IPS DF 6.9 (cell line): ENCODE measurements at places on chromosomes 7 and 10.

DNA sequence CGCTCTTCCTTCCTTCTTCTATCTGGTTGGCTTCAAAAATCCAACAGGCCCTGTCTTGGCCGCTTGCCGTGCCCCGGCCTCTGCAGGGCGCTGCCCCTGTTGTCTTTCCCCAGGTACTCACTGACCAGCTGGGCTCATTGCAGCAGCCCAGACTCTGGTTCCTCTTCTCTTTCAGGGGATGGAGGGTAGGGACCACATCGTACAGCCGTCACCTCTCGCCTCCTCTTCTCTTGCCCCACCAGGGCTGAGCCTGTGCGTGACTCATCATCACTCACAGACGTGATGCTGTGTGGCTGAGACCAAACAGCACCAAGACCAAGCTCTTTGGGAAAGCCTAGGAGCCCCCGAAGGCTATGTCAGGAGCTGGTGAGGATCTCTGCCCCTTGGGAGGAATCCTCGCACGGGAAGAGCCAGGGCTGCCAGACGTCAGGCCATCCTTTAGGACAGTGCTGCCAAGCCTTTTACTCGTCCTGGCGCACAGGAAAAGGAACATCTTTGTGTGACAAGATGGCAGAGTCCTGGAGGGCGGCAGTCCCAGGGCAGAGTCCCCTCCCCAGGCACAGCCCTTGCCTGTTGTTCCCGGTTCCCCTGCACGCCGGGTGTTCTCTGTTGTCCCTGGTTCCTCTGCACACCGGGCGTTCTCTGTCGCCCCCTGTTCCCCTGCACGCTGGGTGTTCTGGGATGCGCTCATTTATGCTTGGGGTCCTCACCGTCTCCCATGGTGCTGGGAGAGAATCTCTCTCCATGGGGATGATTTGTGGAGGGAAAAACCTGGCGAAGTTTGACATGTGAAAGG is 188.5 kb upstream of the SHH start:
- no peaks in the 10 kb centered on the region; the same call in 1 of the 2 replicates for H3K36me3 ChIP-seq
- H3K27ac ChIP-seq = no peak overlapping the region
- no peak for DNase-seq

GRCh38 chr7:135981958-135982646 is 4.9 kb upstream of the MTPN start:
- no peaks in the 10 kb centered on the region for H3K27me3 ChIP-seq
- no peak overlapping the region for H3K4me3 ChIP-seq
- no peak for DNase-seq
- H3K4me1 ChIP-seq = no peaks in the 10 kb centered on the region
- no peaks in the 10 kb centered on the region for H3K36me3 ChIP-seq
- H3K27ac ChIP-seq = no peak overlapping the region

DNA sequence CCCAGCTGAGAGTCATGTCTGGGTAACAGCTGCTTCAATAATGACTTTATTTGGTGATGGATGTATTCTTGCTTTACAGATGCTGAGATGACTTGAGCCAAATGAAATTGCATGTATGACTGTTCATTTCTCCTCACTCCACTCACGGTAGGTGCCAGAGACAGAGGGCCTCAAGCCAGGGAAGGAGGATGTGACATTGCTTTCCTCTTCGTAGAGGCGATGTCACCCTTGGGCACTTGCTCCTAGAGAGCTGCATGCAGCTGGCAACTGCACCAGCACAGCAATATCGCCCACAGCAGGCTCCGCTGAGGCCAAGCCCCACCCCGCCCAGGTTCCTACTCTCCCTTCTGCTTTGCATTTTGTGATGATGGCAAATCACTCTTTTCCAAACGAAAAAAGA is 116.6 kb upstream of the AOAH start:
- H3K4me1 ChIP-seq = no peaks in the 10 kb centered on the region
- H3K4me3 ChIP-seq = no peak overlapping the region
- no peaks in the 10 kb centered on the region for H3K36me3 ChIP-seq
- no peak for DNase-seq

DNA sequence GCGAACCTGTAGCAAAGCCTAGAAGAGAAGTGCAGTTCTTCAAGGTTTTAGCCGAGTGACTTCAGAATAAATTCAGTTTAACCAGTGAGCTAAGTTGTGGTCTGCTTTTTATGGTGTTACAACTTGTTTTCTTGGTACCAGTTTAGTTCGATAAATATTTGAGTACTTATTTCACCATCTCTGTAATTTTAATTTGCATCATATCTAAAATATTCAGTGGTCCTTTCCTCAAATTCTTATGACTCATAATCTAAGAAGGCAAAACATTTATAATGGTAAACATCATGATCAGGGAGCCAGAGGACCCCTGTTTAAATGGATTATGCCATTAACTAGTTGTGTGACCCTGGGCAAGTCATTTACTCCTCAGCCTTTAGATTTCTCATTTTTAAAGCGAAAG is 4.1 kb upstream of the BMPER start:
- no peak for DNase-seq
- H3K27me3 ChIP-seq = peaks cover 14% of the 10 kb centered on the region
- no peaks in the 10 kb centered on the region; the same call in 1 of the 2 replicates for H3K36me3 ChIP-seq
- H3K4me3 ChIP-seq = no peak overlapping the region

DNA sequence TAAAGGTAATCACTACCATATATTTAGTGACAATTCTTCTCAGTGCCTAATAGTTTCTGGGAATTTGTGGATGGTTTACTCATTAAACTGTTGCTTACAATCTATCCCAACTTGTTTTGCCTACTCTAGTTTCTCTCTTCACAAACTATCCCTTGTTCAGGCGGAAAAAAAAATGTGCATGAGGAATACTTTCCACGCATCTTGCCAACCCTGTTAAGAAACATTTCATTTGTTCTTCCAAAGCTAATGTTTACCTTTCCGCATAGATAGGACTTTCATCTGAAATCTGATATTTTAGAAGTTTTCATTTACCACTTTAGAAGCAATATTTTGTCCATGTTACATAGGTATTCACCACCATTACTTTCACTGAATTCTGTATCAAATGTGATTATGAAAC is 191.9 kb downstream of the MDFIC start:
- H3K4me3 ChIP-seq = no peak overlapping the region
- DNase-seq = no peak
- H3K36me3 ChIP-seq = no peaks in the 10 kb centered on the region
- no peak overlapping the region for H3K27ac ChIP-seq
- no peaks in the 10 kb centered on the region for H3K4me1 ChIP-seq
- no peaks in the 10 kb centered on the region for H3K27me3 ChIP-seq

DNA sequence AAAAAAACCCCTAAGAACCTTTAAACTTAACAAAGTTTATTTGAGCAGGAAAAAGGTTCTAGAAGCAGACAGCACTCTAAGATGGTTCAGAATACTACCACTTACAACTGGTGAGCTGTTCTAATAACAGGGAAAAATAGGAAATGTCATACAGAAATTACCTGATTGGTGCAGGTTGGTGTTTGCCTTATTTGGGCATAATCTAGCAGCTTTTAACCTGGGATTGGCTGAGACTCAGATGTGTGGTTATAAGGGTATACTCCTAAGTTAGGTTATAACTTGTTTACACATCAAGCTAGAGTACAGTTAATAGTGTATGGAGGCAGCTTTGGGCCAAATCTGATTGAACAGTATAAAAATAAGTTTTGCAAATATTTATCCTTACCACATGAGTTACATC is 59.8 kb downstream of the MAPK8 start:
- H3K4me1 ChIP-seq = no peaks in the 10 kb centered on the region
- no peak for DNase-seq
- H3K27ac ChIP-seq = no peak overlapping the region
- no peaks in the 10 kb centered on the region for H3K27me3 ChIP-seq
- H3K4me3 ChIP-seq = no peak overlapping the region

DNA sequence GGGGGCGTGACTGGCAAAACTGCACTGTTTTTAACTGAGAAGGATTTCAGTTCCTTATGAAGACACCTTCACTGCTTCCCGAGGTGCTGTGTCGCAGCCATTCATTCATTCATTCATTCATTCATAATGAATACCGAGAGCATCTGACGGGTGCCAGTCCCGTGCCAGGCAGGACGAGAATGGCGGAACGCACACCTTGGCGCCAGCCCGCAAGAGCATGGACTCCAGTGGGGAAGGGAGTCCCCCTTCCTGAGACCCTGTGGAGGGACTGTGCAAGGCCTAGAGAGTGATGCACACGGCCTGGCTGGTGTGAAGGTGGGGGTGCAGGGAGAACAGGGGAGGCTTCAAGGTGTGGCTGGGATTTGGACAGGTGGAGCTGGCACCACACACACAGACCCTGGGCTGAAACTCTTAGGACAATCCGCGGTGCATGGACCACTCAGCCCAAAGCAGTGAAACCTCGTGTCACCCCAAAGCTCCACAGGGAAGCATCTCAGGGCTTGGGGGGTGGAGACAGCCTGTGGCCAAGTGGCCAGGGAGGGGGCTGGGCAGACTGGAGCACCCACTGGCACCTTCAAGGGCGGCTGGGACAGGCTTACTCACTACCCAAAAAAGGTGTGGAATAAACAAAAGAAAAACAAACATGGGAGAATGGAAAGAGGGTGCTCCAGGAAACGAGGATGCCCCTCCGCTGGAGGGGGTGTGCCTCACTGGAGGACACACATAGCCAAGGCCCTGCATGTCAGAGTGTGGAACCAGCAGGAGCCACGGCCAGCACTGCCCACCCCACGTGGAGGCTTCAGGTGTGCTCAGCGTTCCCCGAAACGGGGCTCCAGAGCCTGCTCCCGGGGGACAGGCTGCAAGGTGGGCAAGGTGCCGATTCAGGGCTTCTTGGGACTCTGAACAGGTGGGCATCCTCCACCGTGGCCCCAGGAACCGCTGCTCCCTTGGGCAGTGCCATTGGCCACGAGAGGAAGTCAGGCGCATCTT is 37.7 kb downstream of the EBF3 start:
- no peak overlapping the region for H3K27ac ChIP-seq
- no peak for DNase-seq
- H3K4me1 ChIP-seq = no peaks in the 10 kb centered on the region
- no peaks in the 10 kb centered on the region for H3K36me3 ChIP-seq
- H3K4me3 ChIP-seq = no peak overlapping the region
- H3K27me3 ChIP-seq = no peaks in the 10 kb centered on the region

DNA sequence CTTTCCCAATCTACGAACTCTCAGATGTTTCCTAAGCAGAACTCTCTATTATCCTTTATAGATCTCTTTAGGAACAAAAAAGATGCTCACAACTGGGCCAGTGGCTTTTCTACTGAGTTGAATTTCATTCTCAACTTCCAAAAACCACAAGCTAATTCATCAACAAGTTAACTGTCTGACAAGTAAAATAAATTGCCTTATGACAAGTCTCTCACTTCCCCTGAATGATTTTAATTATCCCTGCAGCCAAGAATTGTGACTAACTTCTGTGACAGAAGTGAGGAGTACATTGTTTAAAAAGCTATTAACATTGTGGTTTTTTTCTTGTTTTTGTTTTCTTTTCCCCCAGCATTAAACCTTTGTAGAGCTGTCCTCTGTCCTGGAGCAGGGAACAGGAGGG is 343.1 kb downstream of the HPSE2 start:
- DNase-seq = no peak
- no peaks in the 10 kb centered on the region for H3K4me1 ChIP-seq
- no peaks in the 10 kb centered on the region for H3K36me3 ChIP-seq
- H3K27me3 ChIP-seq = no peaks in the 10 kb centered on the region
- H3K4me3 ChIP-seq = no peak overlapping the region
- H3K27ac ChIP-seq = no peak overlapping the region

DNA sequence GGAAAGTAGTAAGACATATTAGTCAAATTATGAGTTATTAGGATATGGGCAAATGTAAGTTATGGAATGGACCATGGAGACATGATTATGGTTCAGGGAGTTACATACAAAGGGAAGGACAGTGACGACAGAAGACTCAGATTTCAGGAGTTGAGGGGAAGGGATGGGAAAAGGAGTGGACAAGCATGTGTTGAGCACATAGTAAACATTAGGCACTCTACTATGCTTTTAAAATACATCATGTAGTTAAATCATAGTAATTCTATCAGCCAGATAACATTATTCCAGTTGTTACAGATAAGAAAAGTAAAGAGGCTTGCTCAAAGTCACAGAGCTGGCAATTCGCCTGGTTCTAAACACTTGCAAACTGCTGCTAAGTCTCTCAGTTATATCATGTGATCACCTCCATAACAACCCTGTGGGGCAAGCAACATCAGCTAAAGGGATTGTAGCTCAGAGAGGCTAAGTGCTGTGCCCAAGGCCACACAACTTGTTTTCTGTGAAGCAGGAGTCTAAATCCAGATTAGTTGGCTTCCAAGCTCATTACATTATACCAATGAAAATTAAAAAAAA is 115.2 kb upstream of the MDFIC start:
- H3K36me3 ChIP-seq = no peaks in the 10 kb centered on the region
- no peak overlapping the region for H3K27ac ChIP-seq
- no peaks in the 10 kb centered on the region for H3K27me3 ChIP-seq
- H3K4me1 ChIP-seq = no peaks in the 10 kb centered on the region
